Lung microvascular endothelial cell (primary cell): ENCODE measurements at places on chromosomes 3 and 15.
A peak's percentile ranks its signal among the peaks of the same experiment; 100 is the strongest.

DNA sequence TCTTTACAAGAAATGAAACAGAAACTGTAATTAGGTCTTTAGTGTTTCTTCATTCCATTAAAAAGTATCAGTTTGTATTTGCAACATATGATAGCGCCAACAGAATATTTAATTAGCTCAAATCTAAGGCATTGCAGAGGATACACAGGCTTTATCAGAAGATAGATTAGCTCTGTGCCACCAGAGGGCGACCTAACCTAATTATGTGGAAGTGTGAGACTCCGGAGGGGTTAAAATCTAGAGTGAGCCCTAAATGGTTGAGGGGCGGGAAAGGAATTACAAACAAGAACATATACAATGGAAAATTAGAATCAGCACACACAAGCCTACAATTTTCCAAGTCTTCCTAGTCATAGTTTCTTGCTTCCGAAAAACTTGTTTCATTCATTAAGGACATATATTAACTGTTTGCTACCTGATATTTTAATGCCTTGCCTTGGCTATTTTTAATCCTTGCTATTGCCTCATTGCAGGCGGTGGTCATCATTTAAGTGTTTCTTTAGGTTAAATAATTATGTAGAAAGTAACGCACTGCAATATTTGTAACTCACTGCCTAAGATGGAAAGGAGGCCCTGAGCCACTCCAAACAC is 18.0 kb upstream of the RYR3 start:
- peak; percentile 81 for DNase-seq

- no peak for DNase-seq
These were observed 104.7 kb upstream of the LINGO1 start for GRCh38 chr15:77737238-77738037.

DNA sequence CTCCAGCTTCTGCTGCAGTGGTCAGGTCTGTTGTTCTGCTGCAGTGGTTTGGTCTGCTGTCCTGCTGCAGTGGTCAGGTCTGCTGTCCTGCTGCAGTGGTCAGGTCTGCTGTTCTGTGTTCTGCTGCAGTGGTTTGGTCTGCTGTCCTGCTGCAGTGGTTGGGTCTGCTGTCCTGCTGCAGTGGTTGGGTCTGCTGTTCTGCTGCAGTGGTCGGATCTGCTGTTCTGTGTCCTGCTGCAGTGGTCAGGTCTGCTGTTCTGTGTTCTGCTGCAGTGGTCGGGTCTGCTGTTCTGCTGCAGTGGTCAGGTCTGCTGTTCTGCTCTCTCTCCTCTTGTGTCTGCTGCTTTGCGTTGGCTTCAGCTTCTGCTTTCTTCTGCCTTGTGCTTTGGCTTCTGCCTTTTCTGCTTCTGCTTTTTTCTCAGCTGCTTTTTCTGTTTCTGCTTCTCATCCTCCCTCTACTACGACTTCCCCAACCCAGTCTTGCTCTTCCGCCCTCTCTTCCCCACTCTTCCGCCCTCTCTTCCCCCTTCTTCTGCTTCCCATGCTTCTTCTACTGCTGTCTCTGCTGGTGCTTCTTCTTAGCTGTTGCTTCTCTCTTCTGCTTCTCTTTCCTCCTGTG is 50.7 kb downstream of the FAM43A start:
- DNase-seq = no peak

- no peak for DNase-seq
These were observed 318.5 kb upstream of the ADAMTS9 start for GRCh38 chr3:65006300-65006739.

- DNase-seq = no peak
These were observed 1018.0 kb downstream of the NTRK3 start for GRCh38 chr15:87238451-87239068.

- DNase-seq = no peak
These were observed 25.3 kb downstream of the LPP start for GRCh38 chr3:188179006-188179966.
